EL (cell line): ENCODE measurements at places on chromosomes 5 and 9.

DNA sequence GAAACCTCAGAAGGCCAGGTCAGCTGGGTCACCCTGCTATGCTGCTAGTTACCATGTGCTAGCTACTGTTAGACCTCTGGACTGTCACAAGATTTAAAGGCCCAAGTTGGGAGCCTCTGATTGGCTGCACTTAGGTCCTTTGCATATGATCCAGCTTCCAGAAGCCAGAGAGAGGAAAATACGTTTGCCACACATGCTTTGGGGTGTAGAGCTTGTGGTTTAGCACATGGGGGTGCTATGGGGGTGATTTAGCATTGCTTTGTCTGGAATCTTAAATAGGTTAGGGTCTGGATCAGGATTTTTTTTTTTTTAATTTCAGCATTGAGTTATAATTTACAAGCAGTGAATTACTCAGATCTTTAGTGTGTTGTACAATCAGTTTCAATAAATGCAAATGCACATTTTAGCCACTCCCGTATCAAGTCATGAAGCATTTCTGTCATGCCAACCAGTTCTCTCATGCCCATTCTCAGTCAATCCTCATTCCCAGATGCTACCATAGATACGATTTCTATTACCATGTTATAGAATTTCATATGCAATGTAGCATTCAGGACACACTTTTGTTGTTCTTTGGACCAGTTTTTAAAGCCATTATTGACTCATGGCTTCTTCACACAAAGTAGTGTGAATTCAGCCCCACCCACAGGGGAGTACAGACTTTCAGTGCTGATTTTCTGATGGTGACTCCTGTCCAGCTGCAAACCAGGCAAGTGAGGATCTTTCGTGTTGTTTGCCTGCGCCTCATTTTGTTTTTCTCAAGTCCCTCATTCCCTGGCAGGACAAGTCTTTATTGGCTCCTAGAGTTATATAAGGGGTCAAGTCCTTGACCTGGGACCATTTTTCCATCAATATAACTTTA is 250.4 kb downstream of the LRRC70 start:
- DNase-seq: no peak

GRCh38 chr5:135441919-135442318 is 5.2 kb downstream of the DCANP1 start:
- no peak for DNase-seq

- peak; percentile 21 for DNase-seq
Observed at GRCh38 chr9:134317400-134317789, 8.9 kb upstream of the RXRA start.

DNA sequence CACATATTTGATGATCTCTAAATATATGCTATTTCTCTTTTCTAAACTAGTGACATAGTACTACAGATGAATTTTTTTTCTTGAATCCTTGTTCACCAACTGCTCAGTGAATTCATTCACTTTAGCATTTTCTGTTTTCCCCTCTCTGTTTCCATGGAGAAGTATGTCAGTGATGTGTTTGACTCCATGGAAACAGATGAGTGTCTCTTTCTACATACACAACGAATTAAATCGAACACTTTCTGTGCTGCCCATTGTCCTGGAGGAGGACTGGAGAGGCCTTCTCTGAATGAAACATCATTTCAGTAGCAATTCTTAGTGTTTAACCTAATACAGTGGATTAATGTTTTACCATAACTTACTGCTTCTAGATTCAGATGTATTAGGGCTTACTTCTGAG is 9.5 kb downstream of the INVS start:
- no peak for DNase-seq

DNA sequence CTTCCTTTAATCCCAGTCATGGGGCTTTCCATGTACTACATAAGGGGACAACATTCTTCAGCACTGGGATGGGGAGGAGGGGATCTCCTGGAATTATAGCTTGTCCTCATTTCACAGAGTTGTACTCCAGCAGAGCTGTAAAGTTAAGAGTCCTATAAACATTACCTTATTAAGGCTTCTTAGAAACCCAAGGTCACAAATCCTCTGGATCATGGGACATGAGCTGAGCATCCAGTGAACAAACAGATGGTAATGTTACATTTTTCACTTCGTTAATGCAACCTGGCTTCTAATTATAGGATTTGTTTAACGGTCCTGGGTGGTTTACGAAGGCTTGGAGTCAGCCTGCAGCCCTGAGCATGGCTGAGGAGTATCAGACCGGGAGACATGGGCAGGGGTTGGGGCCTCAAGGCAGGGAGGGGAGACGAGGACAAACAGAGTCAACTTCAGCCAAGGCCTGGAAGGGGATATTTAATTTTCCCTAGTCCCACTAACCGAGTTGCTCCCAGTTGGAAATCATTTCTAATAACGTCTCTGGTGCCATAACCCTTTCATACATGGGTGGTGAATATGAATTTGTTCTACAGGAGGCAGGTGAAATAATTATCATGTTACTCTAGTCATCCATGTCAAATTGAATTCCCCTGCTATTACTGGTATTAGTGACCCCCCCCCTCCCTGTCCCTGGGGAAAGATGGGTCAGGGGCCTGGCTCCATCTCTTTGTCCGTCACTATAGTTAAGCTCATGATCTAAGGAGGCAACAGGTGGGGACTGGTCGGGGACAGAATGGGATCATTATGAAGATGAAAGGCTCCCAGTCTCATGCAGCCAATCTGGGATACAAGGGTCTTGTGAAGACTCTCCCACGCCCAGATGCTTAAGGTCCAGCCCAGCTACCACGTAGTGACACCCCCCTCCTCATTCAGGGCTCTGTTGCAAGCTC is 10.7 kb upstream of the IL17B start:
- no peak for DNase-seq

DNA sequence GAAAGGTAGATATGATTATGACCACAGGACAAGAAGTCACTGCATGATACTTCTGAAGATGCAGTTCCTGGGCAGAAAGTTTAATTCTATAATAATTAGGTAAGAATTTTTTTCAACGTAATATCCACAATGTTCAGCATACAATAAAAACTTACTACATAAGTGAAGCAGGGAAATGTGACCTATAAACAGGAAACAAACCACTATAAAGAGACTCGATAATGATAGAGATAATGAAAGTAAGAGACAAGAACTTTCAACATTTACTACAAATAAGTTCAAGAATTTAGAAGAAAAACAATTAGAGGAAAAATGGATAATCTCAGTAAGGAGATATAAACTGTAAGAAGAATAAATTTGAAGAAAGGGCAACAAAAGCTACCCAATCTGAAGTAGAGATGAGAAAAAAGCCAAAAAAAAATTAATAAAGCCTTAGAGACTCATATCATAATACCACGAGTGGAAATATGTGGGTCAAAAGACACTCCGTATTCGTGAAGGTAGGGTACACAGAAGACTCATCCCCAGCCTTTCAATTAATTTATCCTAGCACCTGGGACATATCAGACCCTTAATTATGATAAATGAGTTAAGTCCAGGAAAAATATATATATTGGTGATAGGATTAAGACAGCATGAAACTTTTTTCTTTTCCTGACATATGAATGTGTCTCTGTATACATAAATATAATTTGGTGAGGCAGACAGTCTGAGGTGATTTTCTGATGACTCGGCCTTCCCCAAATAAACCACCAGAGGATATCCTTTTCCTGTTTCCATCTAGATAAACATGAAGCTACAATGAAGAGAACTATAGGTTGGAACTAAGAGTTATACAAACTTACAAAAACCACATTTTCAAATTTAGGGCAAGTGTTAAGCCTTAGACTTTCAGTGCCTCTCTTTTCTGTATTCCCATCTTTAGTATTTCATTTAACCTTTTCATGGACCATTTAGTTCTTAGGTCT is 120.4 kb downstream of the RAPGEF6 start:
- DNase-seq: peak; percentile 37

- DNase-seq: no peak
Observed at GRCh38 chr5:175206669-175207068, 237.3 kb downstream of the DRD1 start.

- no peak for DNase-seq
Observed at GRCh38 chr5:179290681-179291540, 54.4 kb downstream of the ADAMTS2 start.

GRCh38 chr9:122370869-122371755 is at the start of gene PTGS1:
PTGS1 (plus strand) TSS chr9:122371024; CDS start chr9:122371085, 61 bp downstream.
- peak; percentile 49 for DNase-seq

GRCh38 chr5:159386028-159386711 is 55.9 kb upstream of the IL12B start:
- no peak for DNase-seq

DNA sequence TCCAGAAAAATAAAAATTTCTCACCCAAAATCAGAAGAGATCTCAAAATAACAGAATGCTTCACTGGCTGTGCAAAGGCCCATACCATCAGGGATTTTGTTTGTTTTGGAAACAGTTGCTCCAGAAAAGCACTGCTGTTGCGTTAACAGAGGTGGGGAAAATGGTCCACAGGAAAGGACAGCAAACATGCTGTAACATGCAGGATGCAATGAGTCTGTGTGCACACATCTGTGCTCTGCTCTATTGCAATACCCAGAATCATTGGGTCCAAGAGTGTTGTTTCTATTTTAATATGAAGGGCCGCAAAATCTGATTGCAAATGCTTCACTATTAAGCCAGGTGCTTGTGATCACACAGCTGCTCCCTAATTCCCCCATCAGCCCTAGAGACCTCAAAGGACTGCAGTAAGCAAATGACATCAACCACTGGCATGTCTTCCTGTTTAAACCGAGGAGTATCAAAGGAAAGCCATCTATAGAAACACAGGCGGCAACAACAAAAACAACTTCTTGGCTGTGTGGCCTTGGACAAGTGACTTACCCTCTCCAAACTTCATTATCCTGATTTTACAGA is 141.0 kb downstream of the DCP2 start:
- DNase-seq: no peak

DNA sequence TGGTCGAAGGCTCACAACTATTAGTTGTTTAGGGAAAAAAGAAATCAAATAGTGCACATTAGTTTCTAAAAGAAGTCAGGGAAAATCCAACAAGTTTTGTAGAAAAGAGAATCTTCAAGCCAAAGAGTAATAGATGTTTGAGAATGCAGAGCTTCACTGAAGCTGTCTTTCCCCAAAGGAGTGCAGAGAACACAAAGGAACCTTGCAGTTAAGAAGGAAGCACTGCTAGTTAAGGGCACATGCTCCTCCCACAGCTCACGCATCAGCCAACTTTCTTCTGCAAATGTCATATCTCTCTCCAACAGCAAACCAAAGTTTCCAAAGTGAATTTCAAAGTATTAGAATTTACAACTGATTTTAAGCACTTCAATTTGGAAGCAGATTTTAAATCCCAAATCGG is 116.4 kb upstream of the FST start:
- DNase-seq: peak; percentile 31

DNA sequence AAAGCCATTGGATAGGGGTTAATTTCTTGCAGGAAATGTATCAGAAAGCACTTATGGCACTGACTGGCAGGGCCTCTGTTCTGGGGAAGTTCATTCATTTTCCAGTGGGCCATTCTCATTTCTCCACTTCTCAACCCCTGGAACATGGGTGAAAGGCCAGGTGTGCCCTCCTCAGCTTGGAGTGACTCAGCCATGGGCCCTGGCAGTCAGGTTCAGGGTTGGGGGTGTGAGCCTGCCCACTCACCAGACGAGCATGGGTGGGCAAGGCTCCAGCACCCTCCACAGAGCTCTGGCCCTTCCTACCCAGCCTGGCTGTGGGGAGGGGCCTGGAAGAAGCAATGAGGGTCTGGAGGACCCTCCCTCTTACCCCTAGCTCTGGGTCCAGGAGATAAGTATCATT is 174.4 kb downstream of the HSPA4 start:
- no peak for DNase-seq

DNA sequence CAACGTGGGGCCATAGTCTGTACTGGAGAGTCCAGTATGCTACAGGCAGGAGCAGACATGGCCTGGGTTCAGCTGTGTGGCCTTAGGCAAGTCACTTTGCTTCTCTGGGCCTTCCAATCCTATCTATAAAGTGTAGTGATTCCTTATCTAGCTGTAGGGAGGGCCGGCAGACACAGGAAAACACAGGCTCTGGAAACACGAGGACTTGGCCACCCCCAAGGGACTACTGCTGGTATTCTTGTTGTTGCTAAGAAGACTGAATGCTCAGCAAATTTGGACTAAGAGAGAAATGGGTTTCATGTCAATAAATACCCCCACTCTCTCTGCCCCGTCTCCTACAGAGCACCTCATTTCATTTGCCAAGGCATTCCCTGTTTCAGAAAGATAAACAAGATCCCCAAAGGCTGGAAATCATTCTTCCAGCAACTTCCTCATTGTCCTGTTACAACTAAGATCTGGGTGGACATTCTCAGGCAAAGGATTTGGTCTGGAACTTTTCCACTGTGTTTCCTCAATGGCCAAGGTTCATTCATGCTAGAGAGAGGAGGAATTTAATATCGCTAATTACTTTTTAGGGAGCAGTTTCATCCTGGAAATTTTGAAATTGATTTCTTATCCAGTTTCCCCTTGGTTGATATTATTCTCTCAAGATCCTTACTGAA is 105.8 kb downstream of the GABBR2 start:
- DNase-seq: no peak

GRCh38 chr9:5953743-5954707 is 61.4 kb downstream of the RANBP6 start:
- no peak for DNase-seq

- no peak for DNase-seq
Observed at GRCh38 chr9:114196979-114197622, 41.8 kb downstream of the COL27A1 start.

DNA sequence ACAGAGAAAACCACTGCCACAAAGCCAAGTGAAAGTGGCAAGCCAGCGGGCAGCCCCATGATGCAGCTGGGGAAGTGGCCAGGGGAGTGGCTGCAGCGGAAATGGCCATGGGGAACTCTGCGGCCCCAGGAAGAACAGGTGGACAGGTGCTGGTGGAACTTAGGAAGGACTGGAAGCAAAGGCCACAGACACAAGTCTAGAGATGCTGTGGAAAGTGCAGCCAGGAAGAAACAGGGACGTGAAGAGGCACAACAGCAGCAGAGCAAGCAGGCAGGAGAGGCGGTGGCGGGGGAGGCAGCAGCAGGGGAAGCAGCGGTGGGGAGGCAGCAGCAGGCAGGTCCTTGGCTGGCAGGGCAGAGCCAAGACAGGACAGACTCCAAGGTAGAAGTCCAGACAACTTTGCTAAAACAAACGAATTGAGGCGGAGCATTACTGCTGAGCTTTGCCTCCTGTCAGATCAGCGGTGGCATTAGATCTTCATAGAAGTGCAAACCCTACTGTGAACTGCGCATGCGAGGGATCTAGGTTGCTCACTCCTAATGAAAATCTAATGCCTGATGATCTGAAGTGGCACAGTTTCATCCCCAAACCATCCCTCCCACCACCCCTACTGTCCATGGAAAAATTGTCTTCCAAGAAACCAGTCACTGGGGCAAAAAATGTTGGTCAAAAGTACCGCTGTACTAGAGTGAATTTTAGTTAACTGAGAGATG is 11.8 kb downstream of the SURF6 start:
- DNase-seq: no peak
